NCI-H1930 (cell line): ENCODE measurements at places on chromosomes 12 and 14.
A peak's percentile ranks its signal among the peaks of the same experiment; 100 is the strongest.

DNA sequence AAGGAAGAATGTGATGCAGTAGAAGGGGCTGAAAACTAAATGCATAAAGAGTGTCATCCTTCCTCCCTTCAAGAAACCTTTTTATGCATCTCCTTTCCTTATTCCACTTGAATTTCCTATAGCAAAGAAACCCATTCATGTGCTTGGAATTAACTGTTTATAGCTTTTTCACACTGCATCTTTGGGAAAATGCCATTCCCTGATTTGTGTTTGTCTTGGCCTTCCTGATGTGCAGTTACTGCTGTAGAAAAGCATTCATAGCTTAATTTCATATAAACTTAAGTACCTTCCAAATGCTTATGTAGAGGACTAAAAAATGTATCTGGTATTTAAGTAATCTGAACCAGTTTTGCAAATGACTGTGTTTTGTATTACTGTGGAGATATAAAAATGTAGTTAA lies 61.8 kb downstream of the SDR9C7 start:
- no peak for DNase-seq

- DNase-seq: peak; percentile 37
Measured at GRCh38 chr12:122356192-122356635, 66.3 kb downstream of the CLIP1 start.

GRCh38 chr12:124374147-124374546 lies 79.3 kb downstream of the RFLNA start:
- DNase-seq: no peak

GRCh38 chr12:16417058-16417457 lies 69.6 kb downstream of the MGST1 start:
- DNase-seq: no peak

- no peak for DNase-seq
Measured at GRCh38 chr12:10293570-10294227, 14.0 kb upstream of the KLRD1 start.

GRCh38 chr14:94921456-94921855 lies 151.5 kb upstream of the GSC start:
- no peak for DNase-seq

GRCh38 chr12:92608151-92609091 lies 94.4 kb upstream of the PLEKHG7 start:
- no peak for DNase-seq

DNA sequence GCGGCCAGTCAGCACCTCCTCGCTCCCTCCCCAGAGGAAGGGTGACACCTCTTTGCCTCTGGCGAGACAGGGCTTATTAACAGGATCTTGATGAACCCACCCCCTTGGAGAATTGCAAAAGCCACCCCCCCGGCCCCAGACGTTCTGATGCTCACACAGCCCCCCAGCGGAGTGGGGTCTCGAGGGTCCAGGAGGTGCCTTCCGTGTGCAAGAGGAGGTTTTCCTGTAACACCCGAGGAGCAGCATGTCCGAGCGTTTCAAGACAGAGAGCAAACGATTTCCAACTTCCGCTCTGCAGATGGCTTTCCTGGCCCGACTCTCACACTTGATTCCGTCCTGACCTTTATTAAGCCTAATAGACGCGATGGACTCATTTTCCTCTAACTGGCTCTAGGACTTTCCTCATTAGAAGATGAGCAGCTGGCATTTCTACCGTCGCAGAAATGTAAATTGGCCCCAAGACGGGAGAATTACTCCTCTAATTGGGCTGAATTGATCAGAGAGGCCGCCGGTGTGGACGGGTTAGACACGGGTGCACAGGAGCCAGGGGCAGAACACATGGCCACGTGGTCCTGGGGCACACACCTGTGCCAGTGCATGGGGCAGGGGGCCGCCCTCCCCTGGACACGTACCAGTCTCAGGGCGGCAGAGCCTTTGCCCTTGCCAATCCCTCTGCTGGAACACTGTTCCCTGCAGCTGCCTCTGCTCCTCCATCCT lies 84.4 kb downstream of the NOC4L start:
- no peak for DNase-seq

DNA sequence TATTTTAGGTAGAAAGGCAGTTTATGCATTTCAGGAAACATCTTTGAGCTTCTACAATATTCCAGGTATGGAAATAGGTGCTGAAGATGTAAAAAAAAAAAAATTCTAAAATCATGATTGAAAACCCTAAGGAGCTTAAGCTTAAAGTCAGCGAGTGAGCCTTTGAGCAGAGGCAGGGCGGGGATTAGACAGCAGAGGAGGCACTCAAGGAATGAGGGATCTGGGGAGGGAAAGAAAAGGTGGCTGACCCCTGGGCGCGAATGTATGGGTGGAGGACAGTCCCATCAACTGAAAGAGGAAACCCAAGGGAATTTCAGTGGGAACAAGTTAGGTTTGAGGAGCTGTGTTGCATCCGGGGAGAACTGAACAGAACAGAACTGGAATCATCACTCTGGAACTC lies 6.4 kb upstream of the PTMS start:
- no peak for DNase-seq

DNA sequence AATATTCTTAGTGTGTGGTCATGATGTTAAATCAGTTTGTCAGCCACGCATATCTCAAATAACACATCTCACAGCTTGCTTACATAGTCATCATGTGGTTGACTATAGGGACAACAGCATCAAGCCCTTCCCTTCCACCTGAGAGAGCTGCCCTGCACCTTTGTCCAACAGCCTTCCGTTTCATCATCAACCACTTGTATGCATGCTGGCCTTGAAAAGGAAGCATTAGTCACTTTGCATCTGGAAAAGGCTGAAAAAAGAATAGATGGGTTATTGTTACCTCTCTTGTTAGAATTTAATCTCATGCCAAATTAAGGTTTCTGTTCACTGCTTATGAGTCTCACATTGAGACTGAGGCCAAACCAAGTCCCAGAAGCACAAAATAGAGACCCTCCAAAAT lies 1586.5 kb upstream of the SEL1L start:
- no peak for DNase-seq

DNA sequence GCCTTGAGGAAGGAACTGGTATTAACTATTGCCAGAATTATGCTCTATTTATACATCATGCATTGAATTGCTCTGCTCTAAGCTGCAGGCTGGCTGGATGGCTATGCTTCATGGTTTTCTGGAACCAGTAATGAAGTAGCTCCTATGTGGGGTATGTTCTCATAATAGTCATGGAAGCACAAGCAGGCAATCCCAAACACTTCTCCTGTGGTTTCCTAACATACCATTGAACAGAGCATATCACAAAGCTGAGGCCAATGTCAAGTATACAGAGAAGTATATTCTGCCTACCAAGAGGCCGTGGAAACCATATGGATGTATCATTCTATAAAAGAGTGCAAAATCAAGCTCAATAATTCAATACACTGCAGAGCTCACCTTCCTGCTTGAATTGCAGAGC lies 1752.4 kb upstream of the FLRT2 start:
- no peak for DNase-seq

DNA sequence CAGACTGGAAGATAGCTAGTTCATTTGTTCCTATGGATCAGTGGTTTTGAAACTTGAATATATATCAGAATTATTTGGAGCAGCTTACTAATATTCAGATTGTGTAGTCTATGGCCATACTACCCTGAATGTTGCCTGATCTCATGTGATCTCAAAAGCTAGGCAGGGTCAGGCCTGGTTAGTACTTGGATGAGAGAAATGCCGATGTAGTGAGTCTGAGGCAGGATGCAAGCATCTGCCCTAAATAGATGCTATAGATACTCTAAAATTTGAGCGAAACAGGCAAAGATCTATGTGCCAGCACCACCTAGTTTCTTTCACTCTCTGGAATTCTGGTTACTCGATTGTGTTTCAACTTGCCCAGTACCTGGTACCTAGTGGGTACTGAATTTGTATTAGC lies 40.9 kb downstream of the FRMD6 start:
- no peak for DNase-seq

GRCh38 chr12:51926718-51927117 lies 19.4 kb downstream of the ACVRL1 start:
- no peak for DNase-seq

DNA sequence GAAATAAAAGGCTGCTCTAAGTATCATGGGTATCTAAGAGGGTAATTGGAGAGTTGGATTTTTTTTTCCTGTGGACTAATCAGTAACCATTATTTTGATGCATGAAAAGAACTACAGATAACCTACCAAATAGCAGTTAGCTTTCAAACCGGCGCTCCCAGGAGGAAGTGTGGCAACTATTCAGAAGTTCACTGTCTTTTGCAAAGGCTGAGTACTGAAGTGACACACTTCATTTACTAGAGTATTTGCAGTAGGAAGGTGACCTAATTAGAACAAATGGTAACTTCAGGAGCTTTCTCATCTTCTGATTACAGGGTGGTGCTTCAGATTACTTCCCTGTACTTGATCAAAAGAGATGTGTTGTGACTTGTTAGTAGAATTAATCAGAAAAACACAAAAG lies 87.7 kb downstream of the PELI2 start:
- DNase-seq: no peak

GRCh38 chr12:6311822-6312528 lies 1.5 kb downstream of the PLEKHG6 start:
- DNase-seq: no peak
